ENCODE measurements at places on chromosomes 6 and 20.
A peak's percentile ranks its signal among the peaks of the same experiment; 100 is the strongest.

DNA sequence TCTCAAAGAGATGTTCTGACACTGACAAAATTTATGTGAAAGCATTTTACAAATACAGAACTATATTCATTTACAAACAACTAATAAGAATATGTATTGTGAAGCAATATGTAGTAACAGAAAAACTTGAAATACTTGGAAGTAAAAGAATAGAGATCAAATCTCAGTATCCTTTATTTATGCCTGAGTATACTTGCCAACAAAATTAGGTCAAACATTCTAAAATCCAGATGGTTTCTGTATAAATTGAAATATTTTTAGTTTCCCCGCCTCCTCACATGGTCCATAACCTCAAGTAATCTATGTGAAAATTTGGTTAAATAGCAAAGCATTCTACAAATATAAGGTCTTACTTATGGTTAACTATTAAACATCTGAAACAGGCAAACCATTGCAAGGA, 545.4 kb downstream of the EYS start:
- no peaks in the 10 kb centered on the region for H3K36me3 ChIP-seq
- H3K27me3 ChIP-seq: no peaks in the 10 kb centered on the region
- H3K27ac ChIP-seq: no peak overlapping the region
- no peak overlapping the region for H3K4me3 ChIP-seq
- no peaks in the 10 kb centered on the region for H3K4me1 ChIP-seq

- no peak overlapping the region for H3K4me3 ChIP-seq
- H3K27ac ChIP-seq: no peak overlapping the region
- no peak for DNase-seq
- H3K27me3 ChIP-seq: no peaks in the 10 kb centered on the region
- no peaks in the 10 kb centered on the region for H3K36me3 ChIP-seq
Measured at GRCh38 chr20:57874141-57874540, 164.3 kb upstream of the PMEPA1 start.

- no peak for DNase-seq
- no peak overlapping the region for H3K27ac ChIP-seq
- H3K4me3 ChIP-seq: no peak overlapping the region
Measured at GRCh38 chr20:31984981-31985471, 17.1 kb downstream of the XKR7 start.

DNA sequence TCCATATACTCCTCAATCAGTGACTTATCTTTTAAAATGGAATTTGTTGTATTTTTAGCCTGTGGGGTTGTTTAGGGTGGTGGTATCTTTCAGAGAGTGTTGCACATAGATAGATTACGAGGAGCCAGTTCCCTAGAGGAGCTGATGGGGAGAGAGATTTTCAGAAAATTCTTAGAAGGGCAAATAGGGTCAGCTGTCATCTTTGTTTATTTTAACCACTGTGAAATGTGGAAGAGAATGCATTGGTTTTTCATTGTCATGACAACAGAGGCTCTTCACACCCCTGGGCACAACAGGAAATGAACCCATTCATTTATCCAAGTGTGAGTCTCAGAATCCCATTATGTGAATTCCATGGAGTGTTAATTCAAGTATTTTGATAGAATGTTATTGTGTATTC, 188.4 kb downstream of the JARID2 start:
- peaks cover 71% of the 10 kb centered on the region for H3K4me1 ChIP-seq
- peak overlapping the region; percentile 68 for H3K4me3 ChIP-seq
- no peak for DNase-seq
- H3K36me3 ChIP-seq: peaks cover 16% of the 10 kb centered on the region
- H3K27ac ChIP-seq: peak overlapping the region; percentile 91

DNA sequence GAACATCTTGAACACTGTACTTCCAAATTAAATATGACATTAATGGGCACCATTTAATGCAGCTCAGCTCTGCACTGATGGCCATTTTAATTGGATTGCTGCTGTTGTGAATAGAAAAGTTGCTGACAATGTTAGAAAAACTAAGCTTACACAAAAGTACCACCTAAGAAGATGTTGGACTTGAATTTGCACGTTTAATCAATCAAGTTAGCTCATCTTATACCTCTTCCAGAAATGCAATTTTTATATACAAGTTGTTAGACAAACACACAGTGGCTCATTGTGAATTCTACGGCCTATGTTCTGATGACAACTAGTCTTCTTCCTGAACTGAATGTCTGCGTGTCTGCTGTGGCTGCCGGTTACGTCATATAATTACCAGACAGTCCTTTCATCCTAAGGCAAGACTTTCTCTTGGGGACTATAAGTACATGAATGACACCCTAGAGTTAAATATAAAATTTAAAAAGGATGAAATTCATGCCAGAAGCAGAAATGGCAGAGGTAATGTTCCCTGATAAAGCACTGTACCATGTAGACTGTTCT, 330.2 kb downstream of the EPM2A start:
- H3K4me1 ChIP-seq: peaks cover 5% of the 10 kb centered on the region
- H3K4me3 ChIP-seq: no peak overlapping the region
- no peak for DNase-seq
- H3K27ac ChIP-seq: no peak overlapping the region

DNA sequence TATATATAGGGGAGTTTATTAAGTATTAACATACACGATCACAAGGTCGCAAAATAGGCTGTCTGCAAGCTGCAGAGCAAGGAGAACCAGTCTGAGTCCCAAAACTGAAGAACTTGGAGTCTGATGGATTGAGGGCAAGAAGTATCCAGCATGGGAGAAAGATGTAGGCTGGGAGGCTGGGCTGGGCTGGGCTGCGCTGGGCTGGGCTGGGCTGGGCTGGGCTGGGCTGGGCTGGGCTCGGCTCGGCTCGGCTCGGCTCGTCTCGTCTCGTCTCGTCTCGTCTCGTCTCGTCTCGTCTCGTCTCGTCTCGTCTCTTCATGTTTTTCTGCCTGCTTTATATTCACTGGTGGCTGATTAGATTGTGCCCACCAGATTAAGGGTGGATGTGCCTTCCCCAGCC, 238.6 kb downstream of the GRM1 start:
- H3K27ac ChIP-seq: no peak overlapping the region
- H3K27me3 ChIP-seq: peaks cover 2% of the 10 kb centered on the region
- DNase-seq: no peak
- H3K36me3 ChIP-seq: no peaks in the 10 kb centered on the region
- no peak overlapping the region for H3K4me3 ChIP-seq
- no peaks in the 10 kb centered on the region for H3K4me1 ChIP-seq

DNA sequence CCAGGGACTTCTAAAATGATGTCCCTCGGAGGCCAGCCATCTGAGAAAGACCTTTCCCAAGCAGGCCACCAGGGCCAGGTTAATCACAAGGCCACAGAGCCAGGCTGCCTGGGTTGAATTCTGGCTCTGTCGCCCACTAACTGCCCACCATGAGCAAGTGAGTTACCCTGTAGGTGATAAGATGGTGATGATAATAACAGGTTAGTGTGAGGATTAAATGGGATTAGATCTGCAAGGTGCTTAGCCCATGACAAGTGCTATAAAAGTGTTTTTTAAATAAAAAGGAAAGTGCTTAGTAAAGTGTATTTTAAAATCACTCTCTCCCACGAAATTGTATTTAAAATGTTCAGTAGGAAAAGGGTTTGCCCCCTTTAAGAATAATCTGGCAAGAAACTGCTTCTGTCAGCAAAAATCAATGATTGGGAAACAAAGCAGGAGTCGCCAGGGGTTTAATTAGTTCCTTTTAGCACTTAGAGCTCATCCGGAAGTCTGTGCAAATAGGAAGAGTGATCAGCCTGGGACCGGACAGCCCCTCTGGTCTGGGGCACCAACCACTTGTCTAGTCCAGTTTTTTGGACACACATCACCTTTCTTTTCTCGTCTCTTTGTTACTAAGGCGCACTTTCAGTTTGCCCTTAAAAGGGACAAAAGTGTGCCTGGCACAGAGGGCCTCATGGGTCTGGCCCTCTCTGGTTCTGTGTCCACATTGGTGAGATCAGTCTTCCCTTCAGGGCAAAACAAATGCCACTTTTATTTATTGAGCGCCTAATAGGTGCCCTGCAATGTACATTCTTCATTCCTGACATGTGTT, 150.4 kb downstream of the GRM4 start:
- peaks cover 1% of the 10 kb centered on the region for H3K27me3 ChIP-seq
- no peaks in the 10 kb centered on the region for H3K36me3 ChIP-seq
- no peak for DNase-seq
- peaks cover 6% of the 10 kb centered on the region for H3K4me1 ChIP-seq
- H3K27ac ChIP-seq: no peak overlapping the region

GRCh38 chr20:32792316-32792715, 27.4 kb upstream of the MAPRE1 start:
- H3K27ac ChIP-seq: no peak overlapping the region
- H3K27me3 ChIP-seq: peaks cover 1% of the 10 kb centered on the region
- peaks cover 30% of the 10 kb centered on the region for H3K36me3 ChIP-seq
- H3K4me3 ChIP-seq: no peak overlapping the region

DNA sequence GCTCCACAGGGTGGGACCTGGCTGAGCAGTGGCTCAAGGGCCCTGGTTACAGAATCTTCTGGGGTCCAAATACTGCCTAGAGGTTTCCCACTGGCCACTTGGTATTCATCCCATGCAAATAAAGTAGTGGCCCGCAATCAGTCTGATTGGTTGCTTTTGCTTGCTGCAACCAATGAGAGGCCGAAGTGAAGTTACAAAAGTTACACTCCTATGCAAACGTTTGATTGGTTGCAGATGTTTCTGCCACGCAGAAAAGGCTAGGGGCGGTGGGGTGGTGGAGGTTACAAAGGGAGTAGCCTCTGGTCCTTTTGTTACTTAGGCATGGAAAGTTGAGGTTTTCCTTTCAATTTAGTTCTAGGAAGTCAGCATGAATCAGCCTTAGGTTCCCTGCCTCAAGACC, 3.6 kb upstream of the NHLRC1 start:
- H3K27me3 ChIP-seq: no peaks in the 10 kb centered on the region
- H3K4me1 ChIP-seq: peaks cover 7% of the 10 kb centered on the region
- H3K27ac ChIP-seq: no peak overlapping the region
- DNase-seq: no peak
- no peak overlapping the region for H3K4me3 ChIP-seq
- H3K36me3 ChIP-seq: peaks cover 5% of the 10 kb centered on the region

- no peak for DNase-seq
- no peak overlapping the region for H3K27ac ChIP-seq
- H3K4me1 ChIP-seq: peaks cover 37% of the 10 kb centered on the region
- no peaks in the 10 kb centered on the region for H3K36me3 ChIP-seq
- H3K27me3 ChIP-seq: peaks cover 4% of the 10 kb centered on the region
Measured at GRCh38 chr6:163356324-163356723, 58.2 kb upstream of the QKI start.

DNA sequence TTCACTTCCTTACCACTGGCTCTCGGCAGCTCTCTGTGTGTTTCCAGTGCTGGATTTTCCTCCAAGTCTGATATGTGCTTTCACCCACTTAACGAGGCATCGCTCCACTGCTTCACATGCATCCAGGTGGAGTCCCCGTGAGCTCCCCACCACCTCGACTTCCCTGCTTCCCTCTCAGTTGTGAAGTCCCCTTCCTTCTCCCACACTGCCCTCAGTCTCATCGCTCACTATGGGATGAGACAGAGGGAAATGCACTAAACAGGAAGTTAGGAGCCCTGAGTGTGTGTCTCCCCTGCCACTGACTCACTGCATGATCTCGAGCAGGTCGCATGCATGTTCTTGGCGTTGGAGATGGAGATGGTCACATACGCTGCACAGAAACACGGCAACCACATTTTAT, 84.0 kb downstream of the MTHFD1L start:
- DNase-seq: no peak
- H3K27me3 ChIP-seq: peaks cover 2% of the 10 kb centered on the region
- no peaks in the 10 kb centered on the region for H3K4me1 ChIP-seq
- H3K27ac ChIP-seq: no peak overlapping the region
